CD4-positive, alpha-beta T cell (primary cell): ENCODE measurements at places on chromosomes 12 and 14.
A peak's percentile ranks its signal among the peaks of the same experiment; 100 is the strongest.

- H3K27me3 ChIP-seq: no peaks in the 10 kb centered on the region
- no peak overlapping the region for H3K4me3 ChIP-seq
- no peaks in the 10 kb centered on the region for H3K4me1 ChIP-seq
- H3K36me3 ChIP-seq: no peaks in the 10 kb centered on the region
Measured at GRCh38 chr12:1481326-1481725, 113.1 kb downstream of the FBXL14 start.

GRCh38 chr14:29893989-29894388 lies 33.7 kb downstream of the PRKD1 start:
- H3K36me3 ChIP-seq: no peaks in the 10 kb centered on the region
- no peak overlapping the region for H3K27ac ChIP-seq
- no peak for DNase-seq
- no peaks in the 10 kb centered on the region for H3K27me3 ChIP-seq
- no peaks in the 10 kb centered on the region for H3K4me1 ChIP-seq

- H3K36me3 ChIP-seq: no peaks in the 10 kb centered on the region
- H3K27me3 ChIP-seq: no peaks in the 10 kb centered on the region
- H3K27ac ChIP-seq: no peak overlapping the region
- peaks cover 18% of the 10 kb centered on the region for H3K4me1 ChIP-seq
- no peak for DNase-seq
- no peak overlapping the region for H3K4me3 ChIP-seq
Measured at GRCh38 chr12:9792961-9793617, 32.4 kb upstream of the CD69 start.

- H3K27ac ChIP-seq: no peak overlapping the region
- H3K27me3 ChIP-seq: no peaks in the 10 kb centered on the region
- H3K4me3 ChIP-seq: no peak overlapping the region
- no peaks in the 10 kb centered on the region for H3K36me3 ChIP-seq
Measured at GRCh38 chr12:24206621-24207020, 257.2 kb upstream of the SOX5 start.

- no peak for DNase-seq
- no peaks in the 10 kb centered on the region for H3K36me3 ChIP-seq
- H3K27me3 ChIP-seq: no peaks in the 10 kb centered on the region
- H3K4me3 ChIP-seq: no peak overlapping the region
Measured at GRCh38 chr14:87231336-87232026, 761.5 kb downstream of the GALC start.

- peaks cover 23% of the 10 kb centered on the region for H3K4me1 ChIP-seq
- H3K36me3 ChIP-seq: peaks cover 5% of the 10 kb centered on the region
- peak; percentile 94 for DNase-seq
- peak within 1 kb of the TSS; percentile 84 for H3K27ac ChIP-seq
- no peaks in the 10 kb centered on the region for H3K27me3 ChIP-seq
Measured at GRCh38 chr12:104303538-104304151, at the start of gene EID3. Gene EID3 (plus strand): TSS chr12:104303739. CDS start chr12:104303935, 196 bp downstream.

GRCh38 chr14:99118046-99118721 lies 153.8 kb downstream of the BCL11B start:
- peaks cover 13% of the 10 kb centered on the region for H3K4me1 ChIP-seq
- no peak for DNase-seq
- H3K27me3 ChIP-seq: peaks cover 10% of the 10 kb centered on the region
- peak overlapping the region; percentile 29 for H3K4me3 ChIP-seq
- no peak overlapping the region for H3K27ac ChIP-seq

GRCh38 chr12:112820796-112821195 lies 29.2 kb downstream of the RPH3A start:
- DNase-seq: no peak
- no peak overlapping the region for H3K27ac ChIP-seq
- H3K27me3 ChIP-seq: no peaks in the 10 kb centered on the region
- H3K36me3 ChIP-seq: no peaks in the 10 kb centered on the region
- no peaks in the 10 kb centered on the region for H3K4me1 ChIP-seq

GRCh38 chr12:117318591-117318990 lies 42.8 kb downstream of the NOS1 start:
- DNase-seq: no peak
- no peak overlapping the region for H3K4me3 ChIP-seq
- H3K27me3 ChIP-seq: no peaks in the 10 kb centered on the region

DNA sequence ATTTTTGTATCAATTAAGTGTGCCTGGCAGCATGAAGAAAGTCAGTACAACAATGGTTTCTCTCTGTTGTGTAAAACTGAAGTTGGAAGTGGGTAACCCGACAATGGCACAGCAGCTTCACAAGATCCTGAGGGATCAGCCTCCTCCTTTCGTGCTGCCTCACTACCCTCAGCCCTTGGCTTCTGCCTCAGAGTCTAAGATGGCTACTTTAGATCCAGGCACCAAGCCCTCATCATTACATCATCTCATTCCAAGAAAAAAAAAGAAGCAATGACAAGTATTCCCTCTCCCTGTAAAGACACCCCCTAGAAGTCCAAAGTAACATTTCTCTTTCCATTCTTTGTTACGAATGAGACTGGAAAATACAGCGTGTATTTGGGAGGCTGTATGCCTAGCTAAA lies 92.6 kb downstream of the DNAI7 start:
- H3K4me1 ChIP-seq: no peaks in the 10 kb centered on the region
- no peak for DNase-seq
- no peak overlapping the region for H3K27ac ChIP-seq
- H3K36me3 ChIP-seq: peaks cover 65% of the 10 kb centered on the region

GRCh38 chr12:5901416-5901815 lies 43.6 kb downstream of the ANO2 start:
- no peaks in the 10 kb centered on the region for H3K4me1 ChIP-seq
- H3K27me3 ChIP-seq: peaks cover 21% of the 10 kb centered on the region
- no peak overlapping the region for H3K27ac ChIP-seq
- no peak overlapping the region for H3K4me3 ChIP-seq
- no peak for DNase-seq

- H3K27me3 ChIP-seq: no peaks in the 10 kb centered on the region
- no peak for DNase-seq
- no peak overlapping the region for H3K4me3 ChIP-seq
- H3K4me1 ChIP-seq: no peaks in the 10 kb centered on the region
Measured at GRCh38 chr12:57190821-57191220, 25.8 kb upstream of the NXPH4 start.

GRCh38 chr12:14905269-14906004 lies 19.8 kb upstream of the MGP start:
- no peaks in the 10 kb centered on the region for H3K36me3 ChIP-seq
- no peak overlapping the region for H3K4me3 ChIP-seq
- DNase-seq: no peak
- H3K27me3 ChIP-seq: no peaks in the 10 kb centered on the region
- no peaks in the 10 kb centered on the region for H3K4me1 ChIP-seq

DNA sequence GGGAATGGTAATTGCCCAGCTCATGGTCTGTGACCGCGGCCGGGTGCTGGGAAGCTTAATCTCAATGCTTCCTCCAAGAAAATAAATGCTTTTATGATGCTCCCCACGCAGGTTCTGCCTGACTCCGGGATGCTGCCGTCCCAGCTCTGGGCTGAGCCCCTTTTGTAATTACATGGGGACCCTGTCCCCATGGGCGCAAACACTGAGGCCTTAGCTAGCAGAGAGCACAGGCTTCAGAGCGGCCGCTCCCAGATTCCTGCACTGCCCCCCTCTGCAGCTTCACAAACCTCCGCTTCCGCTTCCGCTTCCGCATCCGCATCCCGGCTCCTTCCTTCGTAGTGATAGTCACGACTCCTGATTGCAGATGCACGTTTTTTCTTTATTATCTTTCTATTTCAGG lies 129.5 kb downstream of the KIF26A start:
- DNase-seq: no peak
- H3K27ac ChIP-seq: no peak overlapping the region
- no peak overlapping the region for H3K4me3 ChIP-seq
- no peaks in the 10 kb centered on the region for H3K36me3 ChIP-seq
- H3K27me3 ChIP-seq: no peaks in the 10 kb centered on the region
- peaks cover 7% of the 10 kb centered on the region for H3K4me1 ChIP-seq

- peaks cover 13% of the 10 kb centered on the region for H3K4me1 ChIP-seq
- no peak overlapping the region for H3K4me3 ChIP-seq
- no peaks in the 10 kb centered on the region for H3K36me3 ChIP-seq
- H3K27ac ChIP-seq: no peak overlapping the region
- no peak for DNase-seq
- H3K27me3 ChIP-seq: no peaks in the 10 kb centered on the region
Measured at GRCh38 chr12:102483466-102483865, 3.1 kb upstream of the IGF1 start.

- no peaks in the 10 kb centered on the region for H3K36me3 ChIP-seq
- H3K4me1 ChIP-seq: peaks cover 18% of the 10 kb centered on the region
- H3K27ac ChIP-seq: no peak overlapping the region
Measured at GRCh38 chr12:101876322-101876860, 989 bp upstream of the DRAM1 start.

DNA sequence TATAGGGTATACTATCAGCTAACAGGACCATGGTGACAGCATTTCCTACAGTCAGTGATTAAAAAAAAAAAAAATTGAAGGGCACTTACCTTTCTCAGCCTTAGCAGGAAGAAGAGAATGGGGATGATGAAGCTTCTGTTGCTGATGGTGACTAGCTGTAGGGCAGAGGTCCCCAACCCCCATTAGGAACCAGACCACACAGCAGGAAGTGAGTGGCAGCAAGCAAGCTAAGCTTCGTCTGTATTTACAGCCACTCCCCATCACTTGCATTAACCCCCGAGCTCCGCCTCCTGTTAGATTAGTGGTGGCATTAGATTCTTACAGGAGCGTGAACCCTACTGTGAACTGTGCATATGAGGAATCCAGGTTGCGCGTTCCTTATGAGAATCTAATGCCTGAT lies 91.3 kb upstream of the USP44 start:
- no peaks in the 10 kb centered on the region for H3K27me3 ChIP-seq
- no peak overlapping the region for H3K27ac ChIP-seq
- no peak overlapping the region for H3K4me3 ChIP-seq
- H3K4me1 ChIP-seq: no peaks in the 10 kb centered on the region

DNA sequence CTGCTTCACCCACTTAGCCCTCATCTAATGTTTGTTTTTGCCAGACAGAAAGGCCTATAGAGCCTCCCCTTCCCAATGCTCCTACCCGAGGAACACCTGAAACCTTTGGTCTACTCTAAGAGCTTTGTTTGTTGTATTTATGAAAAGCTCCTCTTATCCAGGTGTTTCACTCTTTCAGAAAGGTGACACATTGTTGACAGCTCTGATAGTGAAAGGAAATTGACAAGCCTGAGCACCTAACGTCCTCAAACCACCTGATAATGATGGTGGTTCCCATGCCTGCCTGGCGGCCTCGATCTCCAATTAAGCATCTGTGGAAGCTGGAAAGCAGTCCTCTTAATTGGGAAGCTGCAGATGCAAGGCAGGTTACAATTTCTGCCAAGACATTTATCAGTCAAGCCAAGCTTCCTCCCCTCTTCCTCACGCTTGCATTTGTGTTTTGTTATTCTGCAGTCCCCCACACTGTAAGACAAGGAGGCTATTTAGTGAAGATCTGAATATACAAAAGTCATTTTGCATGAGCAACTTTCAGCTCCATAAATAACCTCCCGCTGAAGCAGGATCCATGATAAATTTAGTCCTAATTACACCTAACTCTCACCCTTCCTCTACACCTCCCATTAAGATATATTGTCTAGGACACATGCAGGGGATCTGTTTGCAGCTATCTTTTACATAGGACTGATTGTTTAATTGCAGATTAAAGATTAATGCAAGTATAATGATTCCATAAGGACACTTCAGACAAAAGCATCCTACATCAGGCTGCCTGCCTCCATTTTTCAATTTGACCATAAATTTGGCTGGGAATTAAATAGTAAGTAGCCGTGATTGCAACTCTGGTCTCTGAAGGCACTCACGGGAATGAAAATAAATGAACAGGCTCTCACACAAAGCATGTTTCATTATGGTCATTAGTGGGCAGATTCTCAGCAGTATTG lies 288.6 kb downstream of the PDZRN4 start:
- no peak overlapping the region for H3K27ac ChIP-seq
- no peak for DNase-seq
- H3K27me3 ChIP-seq: no peaks in the 10 kb centered on the region
- H3K36me3 ChIP-seq: no peaks in the 10 kb centered on the region

DNA sequence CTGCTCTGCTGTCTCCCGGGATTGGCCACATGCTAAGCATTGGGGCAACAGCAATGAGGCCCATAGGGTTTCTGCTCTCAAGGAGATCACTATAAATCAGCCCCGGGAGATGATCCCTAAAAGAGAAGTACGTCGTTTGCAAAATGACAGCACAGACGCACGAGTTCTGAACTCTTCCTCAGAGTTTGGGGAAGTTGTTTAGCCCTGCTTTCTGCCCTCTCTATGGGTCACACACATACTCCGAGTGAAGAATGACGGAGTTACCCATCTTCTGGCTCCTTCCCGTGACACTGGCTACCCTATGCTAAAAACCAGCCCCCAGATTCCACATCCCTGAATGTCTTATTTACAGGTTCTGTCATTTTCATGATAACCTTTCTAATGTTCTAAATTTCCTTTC lies 258.0 kb upstream of the PLEKHG7 start:
- peaks cover 3% of the 10 kb centered on the region for H3K4me1 ChIP-seq
- H3K27ac ChIP-seq: no peak overlapping the region
- no peaks in the 10 kb centered on the region for H3K27me3 ChIP-seq
- H3K36me3 ChIP-seq: no peaks in the 10 kb centered on the region
- no peak overlapping the region for H3K4me3 ChIP-seq

DNA sequence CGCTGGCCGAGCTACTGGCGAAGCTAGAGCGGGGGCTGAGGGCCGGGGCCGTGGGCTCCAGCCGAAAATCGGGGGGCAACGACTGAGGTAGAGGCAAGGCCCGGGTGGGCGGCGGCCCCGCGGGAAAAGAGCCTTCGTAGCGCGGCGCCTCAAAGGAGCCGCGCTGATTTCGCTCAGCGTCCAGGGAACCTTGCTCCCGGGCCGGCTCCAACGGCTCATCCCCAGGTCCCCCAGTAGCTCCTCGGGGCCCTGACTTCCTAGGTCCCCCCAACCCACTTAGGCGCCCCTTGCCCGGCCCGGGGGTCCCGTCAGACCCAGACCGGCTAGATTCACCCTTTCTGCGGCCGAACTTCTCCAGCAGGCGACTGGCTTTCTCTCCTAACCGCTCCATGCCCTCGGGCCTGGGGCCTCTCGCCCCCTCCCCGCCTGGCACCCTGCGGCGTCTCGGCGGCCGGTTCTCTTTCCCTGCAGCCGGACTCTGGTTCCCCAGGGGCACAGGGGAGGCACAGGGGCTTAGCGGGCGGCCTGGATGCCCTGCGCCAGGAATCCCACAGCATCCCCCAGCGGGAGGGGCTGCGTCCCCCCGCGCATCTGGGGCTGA lies 375 bp downstream of the AJUBA start:
- H3K27me3 ChIP-seq: peaks cover 5% of the 10 kb centered on the region
- no peak for DNase-seq
- no peak overlapping the region for H3K27ac ChIP-seq
- H3K4me3 ChIP-seq: peak overlapping the region; percentile 84
- no peaks in the 10 kb centered on the region for H3K36me3 ChIP-seq

- no peaks in the 10 kb centered on the region for H3K27me3 ChIP-seq
- H3K36me3 ChIP-seq: no peaks in the 10 kb centered on the region
- H3K4me1 ChIP-seq: peaks cover 19% of the 10 kb centered on the region
- peak overlapping the region; percentile 88 for H3K4me3 ChIP-seq
Measured at GRCh38 chr12:12561371-12562015, 1.2 kb downstream of the DUSP16 start.

- H3K4me3 ChIP-seq: no peak overlapping the region
- no peaks in the 10 kb centered on the region for H3K36me3 ChIP-seq
- no peak for DNase-seq
- no peaks in the 10 kb centered on the region for H3K27me3 ChIP-seq
Measured at GRCh38 chr12:78004249-78005093, 173.8 kb downstream of the NAV3 start.
